ENCODE measurements at places on chromosomes 4 and X.
A peak's percentile ranks its signal among the peaks of the same experiment; 100 is the strongest.

DNA sequence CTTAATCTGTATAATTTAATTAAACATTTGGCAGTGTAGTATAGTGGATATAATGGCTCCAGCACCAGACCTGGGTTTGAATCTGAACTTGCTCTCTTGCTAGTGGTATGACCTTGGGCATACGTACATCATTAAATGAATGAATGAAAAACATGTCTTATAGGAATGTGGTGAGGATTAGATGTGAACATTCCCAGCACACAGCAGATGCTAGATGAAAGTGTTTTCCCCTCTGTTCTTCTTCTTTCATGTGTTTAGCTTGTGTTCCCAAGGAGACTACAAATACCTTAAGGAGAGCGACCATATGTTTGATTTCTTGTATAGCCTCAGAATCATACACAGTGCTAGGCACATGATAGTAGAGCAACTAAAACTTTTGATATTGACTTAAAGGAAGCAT is 56.5 kb downstream of the CT47B1 start:
- DNase-seq = no peak

- peak; percentile 59 for DNase-seq
Measured at GRCh38 chrX:1322393-1322792, 14.2 kb upstream of the IL3RA start.

GRCh38 chrX:32592786-32593185 is 618.6 kb downstream of the DMD start:
- no peak for DNase-seq

DNA sequence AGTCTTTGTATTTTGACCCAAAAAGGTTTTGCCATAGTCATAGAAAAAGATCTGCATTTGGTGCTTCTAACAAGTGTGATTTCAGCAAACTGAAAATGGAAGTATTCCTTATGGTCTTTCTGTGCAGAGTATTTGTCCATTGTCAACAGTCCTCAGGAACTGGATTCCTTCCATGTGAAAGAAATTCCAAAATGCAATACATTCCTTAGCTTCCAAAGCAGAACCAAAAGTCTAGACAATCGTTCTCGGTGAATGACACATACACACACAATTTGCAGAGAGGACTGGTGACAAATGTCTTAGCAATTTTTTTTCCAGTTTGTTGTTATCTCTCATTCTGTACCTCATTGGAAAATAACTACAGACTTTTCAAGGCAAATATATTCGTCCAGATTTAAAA is 562.2 kb upstream of the SLIT2 start:
- DNase-seq = no peak

DNA sequence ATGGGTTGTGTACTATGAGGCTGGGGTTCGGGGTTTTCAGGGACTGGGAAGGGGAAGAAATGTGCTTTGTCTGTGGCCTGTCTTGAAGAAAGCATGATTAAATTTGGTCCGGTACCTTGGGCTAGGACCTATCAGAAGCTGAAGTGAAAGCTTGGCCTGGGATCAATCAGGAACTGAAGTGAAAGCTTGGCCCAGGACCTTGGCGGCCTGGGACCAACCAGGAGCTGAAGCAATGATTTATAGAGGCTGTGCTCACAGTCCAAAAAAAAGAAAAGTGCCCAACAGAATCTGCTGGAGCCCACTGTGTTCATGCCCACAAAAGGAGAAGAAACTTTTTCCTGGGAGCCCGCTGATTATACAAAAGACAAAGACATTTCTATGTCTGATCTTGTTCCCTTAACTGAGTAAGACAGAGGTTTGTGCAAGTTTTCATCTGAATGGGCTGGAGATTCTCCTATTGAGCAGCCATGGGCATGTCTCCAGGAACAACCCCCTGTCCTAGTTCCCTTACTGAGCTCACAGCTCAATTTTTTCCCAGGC is 1427.9 kb downstream of the FAM133A start:
- no peak for DNase-seq
